Epithelial cell of esophagus (primary cell): ENCODE measurements at places on chromosomes 1 and 21.
A peak's percentile ranks its signal among the peaks of the same experiment; 100 is the strongest.

DNA sequence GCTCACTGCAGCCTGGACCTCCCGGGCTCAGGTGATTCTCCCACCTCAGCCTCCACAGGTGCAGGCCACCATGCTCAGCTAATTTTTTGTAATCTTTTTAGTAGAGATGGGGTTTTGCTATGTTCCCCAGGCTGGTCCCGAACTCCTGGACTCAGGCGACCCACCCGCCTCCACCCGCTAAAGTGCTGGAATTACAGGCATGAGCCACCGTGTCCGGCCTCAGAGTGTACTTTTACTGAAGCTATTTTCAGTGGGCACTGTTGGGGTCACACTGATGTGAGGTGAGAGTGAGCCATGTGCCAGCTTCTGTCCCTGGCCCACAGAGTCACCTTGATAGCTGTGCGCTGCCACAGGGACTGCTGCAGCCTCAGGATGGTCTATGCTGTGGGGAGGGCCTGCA is 25.3 kb upstream of the HHAT start:
- DNase-seq: no peak

DNA sequence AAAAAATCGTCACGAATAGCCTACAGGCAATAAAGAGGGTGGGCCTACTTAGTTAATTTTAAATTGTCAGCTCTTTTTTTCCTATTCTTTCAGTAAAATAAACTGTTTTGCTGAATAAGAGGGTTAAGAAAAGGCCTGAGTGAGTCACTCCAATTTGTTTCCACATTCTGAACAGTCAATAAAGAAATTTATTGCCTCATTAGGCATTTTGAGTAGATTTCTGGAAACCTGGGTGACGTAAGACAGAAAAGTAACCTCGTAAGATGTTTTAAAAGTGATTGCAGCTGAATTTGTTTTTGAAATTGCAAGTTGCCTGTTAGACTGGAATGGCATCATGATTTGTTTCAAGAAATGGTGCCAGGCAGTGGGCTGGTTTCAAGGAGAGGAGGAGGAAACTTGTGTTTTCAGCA is 439.3 kb downstream of the USP25 start:
- DNase-seq: no peak

GRCh38 chr1:89754518-89754917 is 66.3 kb upstream of the LRRC8D start:
- peak; percentile 49 for DNase-seq

DNA sequence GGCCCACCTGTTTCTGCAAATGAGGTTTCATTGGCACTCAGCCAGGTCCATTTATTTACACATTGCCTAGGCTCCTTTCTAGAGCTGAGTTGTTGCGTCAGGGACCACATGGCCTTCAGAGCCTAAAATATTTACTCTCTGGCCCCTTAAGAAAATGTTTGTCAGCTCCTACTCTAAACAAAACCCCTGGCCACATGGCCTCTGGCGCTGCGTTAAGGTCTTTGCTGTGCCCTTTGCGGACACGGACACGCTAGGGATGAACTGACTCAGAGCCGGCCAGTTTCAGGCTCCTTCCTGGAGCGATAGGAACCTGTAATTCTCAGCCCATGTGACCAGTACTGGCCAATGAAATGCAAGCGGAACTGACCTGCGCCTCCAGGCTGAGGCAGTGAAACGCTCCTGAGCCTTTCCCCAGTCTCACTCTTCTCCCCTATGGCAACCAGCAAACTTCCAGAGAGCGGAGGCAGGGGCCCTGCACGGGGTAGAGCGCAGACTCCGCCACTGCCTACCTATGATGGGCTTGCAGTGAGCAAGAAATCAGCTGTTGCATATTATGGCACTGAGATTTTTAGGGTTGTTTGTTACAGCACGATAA is 160.3 kb downstream of the ETS2 start:
- peak; percentile 82 for DNase-seq

GRCh38 chr1:222387007-222387814 is 160.7 kb downstream of the HHIPL2 start:
- DNase-seq: peak; percentile 13

DNA sequence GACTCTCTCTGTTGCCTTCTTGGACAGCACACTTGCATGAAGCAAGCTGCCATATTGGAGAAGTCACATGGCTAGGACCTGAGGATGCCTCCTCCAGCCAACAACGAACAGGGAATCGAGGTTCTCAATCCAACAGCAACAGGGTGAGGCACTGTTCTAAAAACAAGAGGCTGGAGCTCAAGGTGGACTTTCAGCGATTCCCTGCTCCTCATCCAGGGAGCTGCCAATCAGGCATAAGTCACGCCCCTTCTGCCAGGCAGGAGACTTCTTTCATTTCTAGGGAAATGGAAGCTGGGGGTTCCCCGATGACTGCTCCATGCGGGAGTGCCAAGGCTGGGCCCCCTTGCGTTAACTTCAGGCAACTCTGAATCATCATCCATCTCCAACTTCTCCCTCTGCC is 22.7 kb upstream of the IFNAR1 start:
- peak; percentile 48 for DNase-seq

DNA sequence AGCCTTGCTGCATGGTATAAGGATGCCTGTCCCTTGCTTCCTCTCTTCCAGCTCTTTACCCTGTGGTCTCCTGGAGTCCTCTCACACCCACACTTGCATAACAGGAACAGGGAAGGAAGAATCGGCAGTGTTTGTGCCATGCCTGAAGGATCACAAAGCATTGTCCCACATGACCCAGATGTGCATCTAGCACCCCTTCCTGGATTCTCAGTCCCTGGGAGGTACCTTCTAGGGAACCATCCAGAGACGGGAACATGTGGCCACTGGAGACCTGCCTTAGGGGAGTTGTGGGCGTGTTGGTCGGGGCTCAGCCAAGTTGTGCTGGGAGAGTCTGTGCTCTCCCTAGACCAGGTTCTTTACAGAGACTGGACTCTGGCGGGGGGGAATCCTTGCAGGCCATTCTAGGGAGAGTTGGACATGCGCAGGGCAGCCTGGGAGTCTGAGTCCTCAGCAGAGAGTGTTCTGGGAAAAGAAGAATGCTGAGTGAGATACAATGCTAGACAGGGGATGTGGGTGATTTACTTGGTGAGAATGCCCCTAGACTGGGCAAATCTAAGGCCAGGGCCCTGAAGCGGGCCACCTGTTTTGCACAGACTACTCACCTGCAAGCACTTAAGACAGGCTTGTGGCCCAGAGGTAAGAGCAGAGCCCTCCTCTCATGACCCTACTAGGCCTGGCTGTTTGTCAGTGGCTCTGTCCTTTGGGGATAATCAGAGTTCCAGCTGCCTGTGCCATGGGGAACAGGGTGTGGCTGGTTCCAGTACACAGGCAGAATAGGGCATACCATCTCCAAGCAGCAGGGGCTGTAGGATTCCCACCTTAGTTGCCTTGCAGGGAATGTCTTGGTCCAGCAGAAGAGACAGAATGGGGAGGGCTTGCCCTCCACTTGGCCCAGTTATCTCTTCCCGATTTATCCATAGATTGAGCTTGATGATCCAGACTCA is 89.8 kb downstream of the MAN1C1 start:
- no peak for DNase-seq

- no peak for DNase-seq
These were observed 987.8 kb upstream of the ADAMTS5 start for GRCh38 chr21:27954543-27955165.

DNA sequence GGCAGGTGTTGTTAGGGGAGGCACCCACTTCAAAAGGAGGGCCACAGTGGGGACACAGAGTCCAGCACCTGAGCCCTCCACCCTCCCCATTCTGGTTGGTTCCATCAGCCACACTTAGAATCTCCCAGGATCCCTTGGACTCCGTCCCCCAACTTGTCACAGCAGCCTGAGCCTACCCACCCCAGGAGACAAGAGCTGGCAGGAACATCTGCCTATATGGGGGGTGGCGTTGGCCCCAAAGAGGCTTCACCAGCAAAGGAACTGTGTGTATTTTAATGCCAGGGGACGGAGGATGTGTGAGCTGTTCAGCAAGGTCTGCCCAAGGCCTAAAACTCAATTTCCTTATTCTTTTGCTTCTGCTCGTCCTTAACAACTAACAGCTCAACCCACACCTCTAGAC is 86.4 kb upstream of the TMEM51 start:
- DNase-seq: no peak

DNA sequence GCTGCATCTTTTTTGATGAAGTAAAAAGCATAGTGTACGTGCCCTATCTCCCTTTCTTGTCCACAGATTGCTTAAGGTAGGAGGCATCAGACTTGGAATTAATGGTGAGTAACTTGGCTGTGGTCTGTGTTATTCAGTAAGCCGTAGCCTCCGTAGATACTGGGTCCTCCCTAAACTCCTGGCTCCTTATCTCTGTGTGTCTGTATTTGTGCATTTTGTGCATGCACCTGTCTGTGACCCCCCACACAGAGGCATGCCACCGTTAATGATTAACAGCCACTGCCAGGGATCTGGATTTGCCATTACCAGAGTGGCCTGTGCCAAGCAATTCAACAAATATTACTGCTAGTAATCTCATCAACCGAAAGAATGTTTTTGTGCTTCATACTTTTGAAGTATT is 31.9 kb downstream of the MAP3K21 start:
- DNase-seq: no peak

DNA sequence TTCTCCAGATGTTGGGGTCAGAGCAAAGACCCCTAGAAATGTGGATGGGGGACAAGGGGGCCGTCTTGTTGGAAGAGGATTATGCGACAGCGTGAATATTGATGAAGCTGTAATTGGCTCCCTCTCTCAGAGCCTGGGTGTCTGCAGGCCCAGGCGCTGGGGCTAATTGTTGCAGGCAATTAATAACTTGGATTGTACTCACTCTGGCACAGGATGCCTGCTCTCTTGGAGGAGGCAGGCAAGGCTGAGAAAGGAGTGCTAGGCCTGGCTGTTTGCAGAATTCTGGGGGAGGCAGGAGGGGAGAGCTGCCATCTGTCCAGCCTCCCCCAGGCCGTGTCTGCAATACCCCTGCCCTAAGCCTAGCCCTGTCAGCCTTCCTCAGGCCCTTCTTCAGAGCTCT is 4.1 kb upstream of the DISP3 start:
- DNase-seq: no peak
